ENCODE measurements at places on chromosomes 7 and 10.

DNA sequence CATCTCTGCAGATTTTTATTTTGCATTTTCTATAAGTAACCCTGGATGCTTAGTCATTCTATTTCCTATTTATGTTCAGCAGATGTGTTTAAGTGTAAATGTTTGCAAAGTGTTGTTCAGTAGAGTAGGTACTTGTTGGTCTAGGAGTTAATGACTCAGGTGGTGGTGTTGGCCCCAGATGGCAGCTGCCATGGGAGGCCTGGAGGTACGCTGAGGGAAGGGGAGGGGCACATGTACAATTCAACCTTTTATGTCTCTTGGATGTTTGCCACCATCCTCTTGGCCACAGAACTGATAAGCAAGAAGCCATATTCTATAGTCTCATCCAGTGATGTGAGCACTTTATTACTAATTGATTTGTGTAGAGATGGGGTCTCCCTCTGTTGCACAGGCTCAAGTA, 68.1 kb upstream of the SLC39A12 start:
- DNase-seq = no peak

DNA sequence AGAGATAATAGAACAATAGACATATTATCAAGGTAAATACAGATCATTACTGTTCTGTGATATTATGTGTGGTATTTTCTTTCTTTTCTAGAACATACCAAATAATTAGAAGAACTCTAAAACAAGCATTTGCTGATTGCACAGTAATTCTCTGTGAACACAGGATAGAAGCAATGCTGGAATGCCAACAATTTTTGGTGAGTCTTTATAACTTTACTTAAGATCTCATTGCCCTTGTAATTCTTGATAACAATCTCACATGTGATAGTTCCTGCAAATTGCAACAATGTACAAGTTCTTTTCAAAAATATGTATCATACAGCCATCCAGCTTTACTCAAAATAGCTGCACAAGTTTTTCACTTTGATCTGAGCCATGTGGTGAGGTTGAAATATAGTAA, 185.5 kb downstream of the CFTR start:
- no peak for DNase-seq

GRCh38 chr10:103566536-103566935, 73.0 kb downstream of the NEURL1 start:
- no peak for DNase-seq

DNA sequence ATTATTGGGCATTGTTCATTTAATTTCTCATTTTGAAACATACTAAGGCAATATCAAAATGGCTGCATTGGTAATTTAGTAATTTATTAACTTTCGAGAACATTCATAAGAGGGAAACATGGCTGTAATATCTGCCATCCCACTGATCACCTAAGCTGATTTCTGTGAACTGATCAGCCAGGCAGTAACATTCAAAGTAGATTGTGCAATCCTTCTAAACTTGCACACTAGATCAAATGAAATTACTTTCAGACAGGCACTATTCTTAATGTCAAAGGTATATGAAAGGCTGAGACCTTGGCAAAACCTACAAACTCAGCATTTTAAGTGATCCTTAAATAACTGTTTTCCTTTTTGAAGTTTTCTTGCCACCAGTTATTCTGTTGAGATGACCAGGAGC, 290.7 kb downstream of the CACNA2D1 start:
- no peak for DNase-seq

DNA sequence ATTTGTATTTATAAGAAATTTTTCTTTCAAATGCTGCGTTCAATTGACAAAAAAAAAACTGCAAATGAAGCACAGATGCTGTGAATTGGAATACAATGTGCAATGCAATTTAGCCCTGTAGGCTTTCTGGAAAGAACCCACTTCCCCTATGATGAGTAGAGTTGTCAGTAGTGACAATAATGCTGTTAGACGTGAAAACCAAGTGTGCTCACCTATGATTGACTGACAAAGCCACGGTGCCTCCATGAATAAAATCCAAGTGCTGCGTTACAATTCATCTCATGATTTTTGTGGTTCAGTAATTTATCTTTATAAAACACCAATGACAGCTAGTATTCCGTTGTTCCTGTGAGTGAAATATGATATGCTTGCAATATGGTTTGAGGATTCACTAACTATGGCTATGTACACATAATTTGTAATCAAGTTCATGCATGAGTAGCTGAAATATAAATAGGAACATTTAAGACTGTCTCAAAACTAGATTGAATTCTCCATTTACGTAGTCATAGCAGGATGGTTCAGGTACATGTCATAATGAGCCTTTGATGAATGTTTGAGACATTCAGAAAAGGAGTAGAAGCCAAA, 1160.3 kb downstream of the CNTNAP2 start:
- DNase-seq = no peak

GRCh38 chr7:139850906-139851305, 21.8 kb downstream of the TBXAS1 start:
- DNase-seq = no peak

DNA sequence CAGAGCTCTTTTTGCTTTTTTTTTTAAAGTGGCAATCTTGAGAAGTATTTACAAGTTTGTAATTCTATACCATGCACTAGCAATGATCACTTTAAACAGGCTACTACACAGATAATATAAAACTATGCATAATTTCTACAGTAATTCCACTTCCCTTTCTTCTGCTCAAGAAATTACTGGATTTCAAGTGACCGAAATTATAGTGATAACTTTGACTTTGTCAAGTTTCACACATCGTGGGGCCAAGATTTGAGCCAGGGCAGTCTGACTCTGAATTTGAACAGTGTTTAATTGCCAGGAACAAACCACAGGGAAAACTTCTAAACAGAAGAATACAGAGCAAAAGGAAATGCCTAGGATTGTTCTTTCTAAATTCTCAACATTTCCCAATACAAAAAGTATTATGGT, 288.3 kb upstream of the MKLN1 start:
- DNase-seq = no peak

DNA sequence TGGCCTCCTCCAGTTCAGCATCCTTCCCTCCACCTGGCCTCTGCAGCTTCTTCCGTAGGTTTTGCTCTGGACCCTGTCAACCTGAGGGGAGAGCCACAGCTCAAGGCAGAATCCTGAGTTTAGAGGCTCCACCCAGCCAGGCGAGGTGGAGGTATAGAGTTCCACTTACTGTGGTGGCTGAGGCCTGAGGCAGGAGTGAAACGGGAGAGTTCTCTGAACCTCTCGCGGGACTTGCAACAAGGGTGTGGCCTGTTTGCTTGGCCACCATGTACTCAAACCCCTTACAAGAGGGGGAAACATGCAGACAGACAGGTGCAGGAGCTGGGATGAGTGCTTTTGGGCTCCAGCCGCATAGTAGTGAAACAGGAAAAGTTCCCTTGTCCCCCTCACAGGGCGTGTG, 154.0 kb upstream of the C7orf33 start:
- no peak for DNase-seq

GRCh38 chr10:102231357-102232318, 5.5 kb downstream of the ELOVL3 start:
- no peak for DNase-seq

DNA sequence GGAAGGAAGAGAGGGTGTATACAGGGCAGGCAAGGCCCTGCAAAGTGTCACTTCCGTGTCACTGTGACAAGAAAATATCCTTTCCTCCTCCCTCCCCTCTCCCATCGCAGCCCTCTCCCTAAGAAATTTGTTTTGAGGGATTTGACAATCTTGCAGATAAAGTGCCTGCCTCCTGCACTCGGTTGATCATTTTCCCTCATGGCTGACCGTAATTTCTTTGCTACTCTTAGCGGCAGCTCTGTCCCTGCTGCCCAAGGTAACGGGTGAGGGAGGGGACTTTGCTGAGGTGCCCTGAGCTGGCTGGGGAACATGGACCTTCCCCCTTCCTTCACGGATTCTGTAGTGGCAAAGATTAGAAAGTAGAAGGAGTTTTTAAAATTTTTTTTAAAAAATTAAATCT, 179.1 kb downstream of the TCF7L2 start:
- no peak for DNase-seq

GRCh38 chr7:134709197-134709596, 62.5 kb downstream of the BPGM start:
- no peak for DNase-seq

DNA sequence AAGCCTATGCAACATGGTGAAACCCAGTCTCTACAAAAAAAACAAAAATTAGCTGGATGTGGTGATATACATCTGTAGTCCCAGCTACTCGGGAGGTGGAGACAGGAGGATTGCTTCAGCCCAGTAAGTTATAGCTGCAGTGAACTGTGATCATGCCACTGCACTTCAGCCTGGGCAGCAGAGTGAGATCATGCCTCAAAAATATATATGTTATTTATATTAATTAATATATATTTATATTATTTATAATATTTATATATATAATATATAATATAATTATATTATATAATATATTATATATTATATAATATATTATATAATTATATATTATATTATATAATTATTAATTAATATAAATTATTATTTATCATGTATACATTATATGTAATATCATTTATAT, 1158.4 kb upstream of the AUTS2 start:
- no peak for DNase-seq

DNA sequence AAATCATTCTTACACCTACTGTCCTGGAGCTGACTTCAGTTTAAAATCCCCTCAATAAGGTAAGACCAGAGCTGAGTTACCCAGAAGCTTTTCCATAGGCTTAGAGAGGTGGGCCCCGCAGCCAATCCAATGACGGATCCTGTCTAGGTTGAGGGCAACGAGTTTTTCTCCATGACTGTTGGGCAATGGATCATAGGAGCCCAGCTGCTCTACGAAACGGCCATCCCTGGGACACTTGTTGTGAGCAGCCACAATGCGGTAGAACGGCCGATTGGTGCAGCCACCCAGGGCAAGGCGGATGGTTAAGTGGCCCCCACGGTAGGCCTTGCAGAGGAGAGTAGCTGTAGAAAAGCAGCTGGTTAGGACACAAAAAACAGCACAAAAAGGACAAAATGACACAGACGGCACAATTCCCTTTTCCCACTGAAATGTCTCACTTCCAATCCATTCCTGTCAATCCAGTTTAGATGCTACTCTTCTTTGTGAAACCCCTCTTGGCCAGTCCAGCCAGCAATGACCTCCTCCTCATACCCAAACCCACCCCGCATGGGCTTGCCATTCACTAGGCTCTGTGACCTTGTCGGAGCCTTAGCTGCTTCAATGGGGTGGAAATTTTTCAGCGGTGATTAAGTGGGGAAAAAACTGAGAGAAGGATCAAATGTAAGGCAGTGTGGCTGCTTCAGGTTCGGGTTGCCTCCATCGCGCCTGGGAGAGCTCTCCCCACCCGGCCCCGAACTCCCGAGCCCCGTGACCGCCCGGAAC, 580 bp downstream of the MRPS16 start:
- DNase-seq = no peak

GRCh38 chr10:62063795-62064472, 162.4 kb downstream of the ARID5B start:
- no peak for DNase-seq

DNA sequence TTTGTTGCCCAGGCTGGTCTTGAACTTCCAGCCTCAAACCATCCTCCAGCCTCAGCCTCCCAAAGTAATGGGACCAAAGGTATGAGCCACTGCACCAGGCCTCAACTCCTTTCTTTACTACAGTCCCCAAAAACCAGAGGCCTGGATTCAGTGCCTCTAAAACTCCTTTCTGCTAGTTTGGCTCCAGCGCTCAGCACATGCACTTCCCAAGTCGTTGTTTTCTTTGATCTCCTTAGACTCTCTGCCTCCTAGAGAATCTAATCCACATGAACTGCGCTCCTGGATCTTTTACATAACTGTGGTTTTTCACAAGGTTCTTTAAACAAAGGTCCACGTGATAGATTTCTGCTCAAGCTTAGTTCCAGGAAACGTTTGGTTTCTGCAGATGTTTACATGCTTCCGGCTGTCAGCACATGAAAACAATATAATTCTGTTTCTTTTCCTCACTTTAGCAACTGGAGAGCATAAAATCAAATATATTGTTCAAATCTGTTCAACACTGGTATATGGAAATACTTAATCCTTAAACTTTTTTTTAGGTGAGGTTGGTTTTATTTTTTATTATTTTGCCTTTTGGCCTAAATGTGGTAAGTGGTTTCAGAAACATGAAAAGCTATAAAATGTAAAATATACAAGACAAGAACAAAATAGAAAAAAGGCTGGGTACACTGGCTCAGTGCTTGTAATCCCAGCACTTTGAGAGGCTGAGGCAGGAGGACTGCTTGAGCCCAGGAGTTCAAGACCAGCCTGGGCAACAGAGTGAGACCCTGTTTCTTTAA, 270.5 kb upstream of the MKLN1 start:
- DNase-seq = no peak

DNA sequence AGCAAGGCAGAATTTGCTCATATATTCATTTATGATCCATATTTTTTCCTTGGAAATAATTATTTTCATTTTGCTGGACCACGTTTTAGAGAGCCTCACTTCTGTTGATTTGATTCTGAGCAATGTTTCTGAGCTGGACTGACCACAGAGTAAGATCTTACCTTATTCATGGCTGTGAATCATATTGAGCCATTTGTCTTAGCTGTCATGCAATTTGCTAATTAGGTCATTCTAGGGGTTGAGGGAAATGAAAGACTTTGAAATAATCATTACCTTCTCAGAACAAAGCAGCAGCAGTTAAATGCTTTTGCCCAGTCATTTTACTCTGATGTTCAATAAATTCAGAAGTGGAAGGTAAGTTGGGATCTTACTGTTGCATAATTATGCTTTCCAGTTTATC, 251.4 kb downstream of the SDK1 start:
- DNase-seq = no peak

GRCh38 chr7:48782511-48782910, 141.8 kb upstream of the CDC14C start:
- no peak for DNase-seq

DNA sequence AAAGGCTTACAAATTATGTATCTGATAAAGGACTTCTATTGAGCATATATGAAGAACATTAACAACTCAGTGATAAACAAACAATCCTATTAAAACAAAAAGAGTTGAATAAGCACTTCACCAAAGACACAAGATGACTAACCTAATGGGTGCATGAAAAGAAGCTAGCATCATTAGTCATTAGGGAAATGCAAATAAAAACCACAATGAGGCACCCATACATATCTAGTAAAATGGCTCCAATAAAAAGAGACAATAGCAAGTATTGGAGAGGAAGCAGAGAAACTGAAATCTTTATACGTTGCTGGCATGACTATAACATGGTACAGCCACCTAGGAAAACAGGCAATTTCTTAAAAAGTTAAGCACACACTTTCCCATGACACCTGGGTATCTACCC, 77.6 kb upstream of the ZMIZ1 start:
- no peak for DNase-seq

Measured in right forelimb (tissue), 1 donor.